Activated CD4-positive, alpha-beta T cell treated with anti-CD3 and anti-CD28 coated beads for 24 hours (primary cell): ENCODE measurements at places on chromosomes 1 and 21.

DNA sequence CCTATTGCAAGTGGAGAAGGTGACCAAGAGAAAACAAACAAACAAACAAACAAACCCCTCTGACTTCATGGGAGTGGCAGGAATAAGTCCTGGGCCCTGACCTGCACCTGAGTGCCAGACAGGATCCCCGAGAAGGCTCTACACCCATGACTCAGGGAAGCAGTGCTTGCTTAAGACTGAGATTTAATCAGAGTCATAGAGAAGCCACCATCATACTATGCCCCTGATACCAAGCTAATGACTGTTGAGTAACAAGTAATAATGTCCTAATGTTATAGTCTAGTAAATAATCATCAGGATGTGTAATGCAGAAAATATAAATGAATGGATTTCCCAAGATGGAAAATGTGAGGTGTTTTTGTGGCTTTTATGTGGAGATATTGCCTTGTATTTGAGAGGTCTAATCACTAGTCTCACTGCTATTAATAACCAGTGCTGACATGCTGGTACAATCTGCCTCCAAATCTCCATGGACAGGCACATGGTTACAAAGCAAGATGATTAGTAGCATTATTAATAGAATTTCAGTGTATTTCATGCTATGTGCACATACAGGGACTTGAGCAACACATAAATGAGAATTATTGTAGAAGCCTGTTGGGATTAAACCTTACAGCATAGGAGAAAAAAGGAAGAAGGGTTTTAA is 1290.9 kb downstream of the MRPL39 start:
- DNase-seq: no peak

- DNase-seq: no peak
Observed at GRCh38 chr1:52504720-52505119, 48.2 kb downstream of the TUT4 start.

- DNase-seq: no peak
Observed at GRCh38 chr1:70483342-70483741, 72.3 kb downstream of the CTH start.

GRCh38 chr1:198435056-198435455 is 105.4 kb downstream of the ATP6V1G3 start:
- DNase-seq: no peak

- peak; percentile 18 for DNase-seq
Observed at GRCh38 chr21:33478935-33479678, 667 bp downstream of the TMEM50B start.

GRCh38 chr1:191152776-191153175 is 675.1 kb upstream of the BRINP3 start:
- no peak for DNase-seq

GRCh38 chr1:205430696-205431305 is 8.9 kb upstream of the LEMD1 start:
- peak; percentile 19 for DNase-seq

- DNase-seq: no peak
Observed at GRCh38 chr21:31181082-31181750, 142.9 kb upstream of the KRTAP19-8 start.

DNA sequence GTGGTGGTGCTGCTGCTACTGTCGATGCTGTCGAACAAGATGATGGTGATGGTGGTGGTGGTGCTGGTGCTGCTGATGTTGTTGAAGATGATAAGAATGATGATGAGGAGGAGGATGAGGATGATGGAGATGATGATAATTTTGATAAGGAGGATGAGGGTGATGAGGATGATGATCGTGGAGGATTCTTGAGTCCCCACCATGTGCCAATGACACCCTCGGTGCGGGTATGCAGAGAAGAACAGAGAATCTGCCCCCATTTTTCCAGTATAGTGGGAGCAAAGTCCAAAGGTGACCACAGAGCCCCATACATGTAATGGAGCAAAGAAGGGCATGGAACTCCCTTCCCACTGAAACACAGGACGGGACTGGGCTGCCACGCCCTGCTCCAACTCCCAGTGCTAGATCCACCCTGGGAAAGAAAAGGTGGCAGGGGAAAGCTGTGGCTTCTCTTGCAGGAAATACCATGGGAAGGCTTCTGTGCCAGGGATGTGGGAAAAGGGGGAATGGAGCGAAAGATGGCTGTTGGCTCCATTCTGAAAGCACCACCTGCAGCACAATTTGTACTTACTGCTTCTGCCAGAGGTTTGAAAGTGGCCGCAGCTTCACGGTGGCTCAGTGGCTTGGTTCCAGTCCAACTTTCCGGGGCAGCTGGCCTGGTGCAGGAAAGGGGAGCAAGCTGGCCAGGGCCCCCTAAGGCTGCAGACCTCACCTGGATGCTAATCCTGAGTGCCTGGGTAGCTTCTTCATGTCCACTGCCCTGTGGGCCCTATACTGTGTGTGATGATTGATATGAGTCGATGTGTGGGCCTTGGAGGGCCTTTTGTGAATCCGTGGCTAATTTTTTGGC is 387.2 kb upstream of the VAMP3 start:
- no peak for DNase-seq
